ENCODE measurements at places on chromosomes 4 and X.

DNA sequence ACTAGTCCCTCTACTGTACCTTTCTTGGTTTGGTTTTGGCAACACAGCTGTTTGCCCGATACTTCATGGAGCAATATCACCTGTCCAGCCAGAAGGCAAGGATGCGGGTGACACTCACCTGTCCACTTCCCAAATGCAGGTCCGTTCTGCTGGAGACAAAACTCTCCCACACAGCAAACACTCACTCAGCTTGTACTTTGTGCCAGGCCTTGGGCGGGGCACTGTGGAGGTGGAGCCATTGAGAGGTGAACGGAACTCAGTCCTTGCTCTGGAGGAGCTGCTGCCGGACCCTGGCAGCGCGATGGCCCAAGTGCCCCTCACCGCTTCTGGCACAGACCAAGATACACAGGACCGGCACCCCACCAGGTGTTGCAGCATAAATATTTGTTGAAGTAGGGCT is 15.3 kb upstream of the HMGB3 start:
- no peak for DNase-seq

DNA sequence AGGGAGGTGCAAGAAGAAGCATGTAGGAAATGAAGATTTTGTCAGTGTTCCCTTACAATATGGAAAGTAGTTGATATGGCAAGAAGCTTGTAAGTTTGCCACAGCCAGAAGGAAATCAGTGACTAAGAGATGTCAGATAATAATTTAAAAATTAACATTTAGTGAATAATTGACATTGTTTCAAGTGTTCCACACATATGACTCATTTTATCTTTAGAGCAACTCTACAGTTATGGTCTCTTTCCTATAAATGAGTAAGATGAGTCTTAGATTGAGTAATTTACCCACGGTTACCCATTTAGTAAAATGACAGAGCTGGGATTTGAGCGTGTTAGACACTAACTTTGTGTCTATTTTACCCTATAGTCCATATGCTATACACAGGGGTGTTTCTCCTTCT is 300.3 kb upstream of the IRS4 start:
- DNase-seq = no peak

- no peak for DNase-seq
Observed at GRCh38 chr4:152045449-152045806, 284.6 kb upstream of the GATB start.

DNA sequence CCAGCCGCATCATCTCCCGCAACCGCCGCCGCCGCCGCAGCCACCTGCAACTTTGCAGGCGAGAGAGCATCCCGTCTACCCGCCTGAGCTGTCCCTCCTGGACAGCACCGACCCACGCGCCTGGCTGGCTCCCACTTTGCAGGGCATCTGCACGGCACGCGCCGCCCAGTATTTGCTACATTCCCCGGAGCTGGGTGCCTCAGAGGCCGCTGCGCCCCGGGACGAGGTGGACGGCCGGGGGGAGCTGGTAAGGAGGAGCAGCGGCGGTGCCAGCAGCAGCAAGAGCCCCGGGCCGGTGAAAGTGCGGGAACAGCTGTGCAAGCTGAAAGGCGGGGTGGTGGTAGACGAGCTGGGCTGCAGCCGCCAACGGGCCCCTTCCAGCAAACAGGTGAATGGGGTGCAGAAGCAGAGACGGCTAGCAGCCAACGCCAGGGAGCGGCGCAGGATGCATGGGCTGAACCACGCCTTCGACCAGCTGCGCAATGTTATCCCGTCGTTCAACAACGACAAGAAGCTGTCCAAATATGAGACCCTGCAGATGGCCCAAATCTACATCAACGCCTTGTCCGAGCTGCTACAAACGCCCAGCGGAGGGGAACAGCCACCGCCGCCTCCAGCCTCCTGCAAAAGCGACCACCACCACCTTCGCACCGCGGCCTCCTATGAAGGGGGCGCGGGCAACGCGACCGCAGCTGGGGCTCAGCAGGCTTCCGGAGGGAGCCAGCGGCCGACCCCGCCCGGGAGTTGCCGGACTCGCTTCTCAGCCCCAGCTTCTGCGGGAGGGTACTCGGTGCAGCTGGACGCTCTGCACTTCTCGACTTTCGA is 654 bp downstream of the ATOH1 start:
- no peak for DNase-seq

DNA sequence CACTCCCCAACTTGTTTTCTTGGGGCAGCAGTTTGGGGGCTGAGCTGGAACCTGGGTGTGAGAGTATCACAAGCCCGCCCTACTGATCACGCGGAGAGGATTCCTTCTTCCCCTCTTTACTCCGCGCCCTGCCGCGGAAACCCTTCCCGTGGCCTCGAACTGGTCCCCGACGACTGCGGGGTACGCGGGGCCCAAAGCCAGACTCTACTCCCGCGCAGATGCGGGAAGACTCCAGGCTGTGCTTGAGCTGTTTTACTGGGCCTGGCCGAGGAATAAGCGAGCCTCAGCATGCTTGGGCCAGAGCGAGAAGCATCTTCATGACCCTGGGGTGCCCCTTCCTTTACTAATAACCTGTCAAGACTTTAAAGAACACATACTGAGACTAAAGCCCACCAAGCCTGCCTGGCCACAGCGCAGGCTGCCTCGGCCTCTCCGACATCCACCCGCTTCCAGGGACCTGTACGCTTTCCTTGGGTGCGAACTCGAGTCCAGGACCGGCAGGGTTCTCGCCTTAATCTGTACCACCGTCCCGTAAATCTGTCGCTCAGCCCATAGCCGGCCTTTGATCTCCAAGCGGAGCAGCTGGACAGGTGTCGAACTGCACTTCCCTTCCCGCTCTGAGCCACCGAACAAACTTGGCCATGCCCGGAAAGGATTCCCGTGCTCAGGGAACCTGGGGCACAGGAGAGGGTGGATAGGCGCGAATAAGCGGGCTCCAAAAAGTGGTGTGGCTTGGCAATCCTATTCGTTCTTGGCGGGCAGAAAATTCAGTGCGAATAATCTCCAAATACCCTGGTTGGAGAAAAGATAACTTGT is 55.0 kb upstream of the TMEM33 start:
- DNase-seq = no peak

DNA sequence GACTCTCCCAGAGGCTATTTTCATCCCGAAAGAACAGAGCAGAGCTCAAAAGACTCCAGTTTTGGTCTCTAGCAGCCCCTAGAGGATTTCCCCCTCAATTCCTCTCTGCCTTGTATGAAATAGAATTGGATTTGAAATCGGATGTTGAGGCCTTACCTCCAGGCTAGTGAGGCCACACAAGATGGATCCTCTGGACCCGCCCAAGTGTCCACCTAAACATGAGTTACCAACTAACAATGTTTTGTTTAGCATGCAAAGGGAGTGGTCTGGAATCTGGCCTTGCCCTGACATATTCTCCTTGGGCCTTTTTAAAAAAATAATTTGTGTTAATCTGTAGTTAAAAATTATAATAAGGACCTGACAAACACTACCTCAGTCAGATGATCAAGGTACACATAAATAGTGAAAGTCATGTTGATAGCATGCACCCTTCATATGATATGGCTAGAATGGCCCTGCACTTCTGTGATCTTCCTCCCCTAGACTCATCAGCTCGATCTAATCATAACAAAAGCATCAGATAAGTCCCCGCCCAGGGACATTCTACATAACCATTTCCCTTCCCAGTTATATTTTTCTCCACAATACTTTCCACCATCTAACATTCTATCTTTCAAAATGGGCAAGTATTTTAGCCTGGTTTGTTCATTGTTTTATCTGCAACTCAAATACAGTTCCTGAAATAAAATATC is 6.5 kb downstream of the TLR8 start:
- no peak for DNase-seq

DNA sequence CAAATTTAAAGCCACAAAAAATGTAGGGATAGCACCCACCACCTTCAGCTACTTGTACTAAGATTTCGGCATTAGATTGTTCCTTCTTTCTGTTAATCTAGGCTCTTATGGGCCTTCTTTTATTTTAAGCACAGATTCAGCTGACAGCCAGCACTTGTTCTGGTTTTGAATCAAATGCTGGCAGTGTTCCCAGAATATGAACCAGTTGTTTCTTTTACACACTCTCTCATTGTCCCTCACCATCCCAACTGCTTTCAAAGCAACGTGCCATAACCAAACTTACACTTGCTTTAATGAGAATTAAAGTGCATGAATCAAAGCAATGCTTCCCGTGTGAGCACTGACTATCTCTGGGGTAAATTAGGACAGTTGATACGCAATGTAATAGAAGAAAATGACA is 744.5 kb upstream of the FAM241A start:
- no peak for DNase-seq

DNA sequence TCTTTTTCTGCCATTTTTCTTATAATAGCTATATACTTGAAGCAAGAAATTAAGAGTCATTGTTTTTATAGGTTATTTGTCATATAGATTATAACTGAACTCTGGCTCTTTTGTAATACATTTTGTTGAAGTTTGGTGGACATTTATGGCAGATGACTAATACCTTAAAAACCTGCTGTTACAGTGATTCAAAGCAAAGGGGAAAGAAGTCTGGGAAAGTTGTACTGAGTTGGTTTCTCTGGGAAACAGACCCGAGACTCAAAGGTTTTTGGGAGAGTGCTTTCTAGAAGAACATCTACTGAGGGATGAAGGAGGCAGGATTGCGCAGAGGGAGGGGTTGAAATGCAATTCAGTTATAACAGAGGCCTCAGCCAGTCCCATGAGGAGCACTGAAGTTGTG is 35.9 kb downstream of the NAP1L5 start:
- no peak for DNase-seq

DNA sequence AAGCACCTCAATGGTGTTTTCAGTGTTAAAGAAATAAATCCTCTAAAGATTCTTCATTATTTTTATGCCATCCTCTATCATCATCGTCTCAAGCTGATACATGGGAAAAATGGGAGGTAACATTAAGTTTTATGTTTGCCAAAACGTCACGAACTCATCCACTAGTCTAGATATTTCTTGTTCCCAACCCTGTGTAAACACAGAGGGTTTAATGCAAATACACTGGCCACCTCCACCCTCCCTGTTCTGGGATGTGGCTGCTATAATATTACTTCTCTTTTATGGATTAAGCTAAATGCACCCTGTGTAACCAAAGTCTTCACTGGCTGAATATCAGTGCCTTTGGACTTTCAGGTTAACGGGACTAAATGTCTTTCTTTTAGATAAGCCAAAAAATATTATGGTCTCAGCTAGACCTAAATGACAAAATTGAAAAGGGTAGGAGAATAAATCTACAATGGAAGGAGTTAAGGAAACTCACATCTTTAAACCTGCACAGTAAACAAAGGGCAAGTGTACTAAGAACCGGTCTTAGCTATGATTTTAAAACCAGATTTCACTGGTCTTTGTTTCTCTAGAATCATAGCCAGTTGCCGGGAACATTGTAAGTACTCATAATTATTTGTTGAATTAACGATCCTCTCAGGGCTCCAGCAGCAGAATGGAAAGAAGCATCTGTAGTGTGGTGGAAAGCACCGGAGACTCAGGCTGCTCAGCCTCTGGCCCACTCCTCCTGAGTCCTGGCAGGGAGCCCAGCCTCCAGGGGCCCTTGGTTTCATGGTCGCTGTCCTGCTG is 103.5 kb upstream of the NOCT start:
- DNase-seq = no peak

DNA sequence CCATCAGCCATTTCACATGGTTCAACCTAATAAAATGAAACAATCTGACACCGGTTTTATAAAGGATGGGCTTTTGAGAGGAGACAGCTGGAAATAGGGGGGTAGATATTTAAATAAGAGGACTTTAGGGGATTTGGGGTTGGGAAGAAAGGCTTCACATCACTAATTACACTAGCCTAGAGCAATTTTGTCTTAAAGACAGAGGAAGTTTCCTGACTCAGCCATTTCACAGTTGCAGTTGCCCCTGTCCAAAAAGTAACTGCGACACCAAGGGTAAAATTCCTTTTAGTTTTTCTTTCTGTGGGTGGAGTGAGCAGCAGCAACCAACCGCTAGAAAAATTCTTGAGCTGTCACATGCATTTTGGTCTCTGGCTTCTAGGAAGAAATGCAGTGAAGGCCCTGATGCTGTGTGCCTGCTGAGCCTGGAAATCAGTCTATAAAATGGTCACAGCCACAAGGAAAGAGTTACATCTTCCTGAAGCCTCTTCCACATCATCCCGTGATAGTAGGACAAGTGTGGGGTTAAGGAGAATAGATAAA is 233.6 kb downstream of the ZNF674 start:
- DNase-seq = no peak

- DNase-seq = no peak
Observed at GRCh38 chr4:139562067-139562684, 6.2 kb upstream of the SETD7 start.

GRCh38 chr4:7021930-7022664 is 21.1 kb upstream of the TADA2B start:
- no peak for DNase-seq

DNA sequence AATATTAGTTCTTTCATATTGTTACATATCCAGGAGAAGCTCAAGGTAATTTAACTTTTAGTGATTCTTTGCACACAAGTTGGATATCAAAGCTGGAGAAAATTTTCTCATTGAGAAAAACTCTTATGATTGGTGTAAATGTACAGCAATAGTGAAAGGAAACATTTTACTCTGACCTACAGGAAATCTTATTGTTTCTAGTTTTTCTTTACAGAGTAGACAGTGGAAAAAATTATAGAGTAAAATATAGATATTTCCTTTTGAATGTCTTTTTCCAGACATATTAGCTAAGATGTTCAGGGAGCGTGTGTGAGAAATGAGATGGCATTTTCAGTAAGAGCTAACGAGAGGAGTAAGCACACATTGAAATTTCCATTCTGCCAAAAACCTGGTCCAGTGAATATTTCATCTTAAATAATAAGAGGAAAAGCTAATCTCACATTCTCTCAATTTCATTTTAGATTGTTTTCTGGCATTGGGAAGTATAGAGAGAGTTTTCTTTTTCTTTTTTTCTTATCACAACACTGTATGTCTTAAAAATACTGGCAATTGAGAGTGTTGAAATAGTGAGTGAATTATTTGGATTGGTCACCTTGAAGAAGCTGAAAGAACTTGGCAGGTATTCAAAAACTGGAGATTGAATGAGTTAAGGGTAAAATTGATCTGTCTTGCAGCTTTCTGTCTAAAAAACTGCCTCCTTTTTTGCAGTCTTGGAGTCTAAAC is 15.6 kb upstream of the ATP8A1 start:
- no peak for DNase-seq

GRCh38 chr4:161393602-161394001 is 770.2 kb downstream of the FSTL5 start:
- no peak for DNase-seq

DNA sequence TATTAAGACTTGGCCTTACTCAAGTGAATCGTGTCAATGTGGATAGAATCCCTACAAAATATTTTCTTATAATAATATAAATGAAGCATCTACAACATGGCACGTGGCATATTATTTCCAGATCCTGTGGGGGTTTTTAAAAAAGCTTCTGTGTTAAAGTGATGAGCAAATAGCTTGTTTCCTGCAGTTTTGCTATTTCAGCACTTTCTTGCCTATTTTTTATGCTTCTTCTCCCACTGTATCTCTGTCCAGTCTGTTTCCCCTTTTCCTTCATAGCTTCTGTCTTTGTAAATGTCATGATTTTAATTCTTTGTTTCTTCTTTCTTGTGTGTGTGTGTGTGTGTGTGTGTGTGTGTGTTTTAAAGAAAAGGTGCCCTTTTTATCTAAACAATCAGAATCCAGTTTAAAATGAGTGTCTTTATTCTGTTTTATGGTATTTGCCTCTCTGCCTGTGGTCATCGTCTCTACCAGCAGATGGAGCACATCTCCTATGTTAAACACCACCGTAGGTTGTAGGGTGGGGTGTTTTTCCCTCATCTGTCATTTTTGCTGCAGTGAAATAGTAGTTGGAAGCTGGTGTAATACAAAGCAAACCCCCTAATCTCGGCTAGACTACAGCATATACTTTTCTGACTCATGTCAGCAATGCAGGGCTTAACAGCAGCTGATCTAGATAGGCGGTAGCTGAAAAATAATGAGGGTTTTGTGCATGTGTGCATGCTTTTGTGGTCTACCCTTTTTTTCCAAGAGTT is 33.1 kb downstream of the FTHL17 start:
- peak; percentile 9 for DNase-seq

- no peak for DNase-seq
Observed at GRCh38 chr4:150173432-150173861, 95.2 kb downstream of the DCLK2 start.

Data from K562 (cell line).